ENCODE measurements at places on chromosomes 11 and 22.
A peak's percentile ranks its signal among the peaks of the same experiment; 100 is the strongest.

DNA sequence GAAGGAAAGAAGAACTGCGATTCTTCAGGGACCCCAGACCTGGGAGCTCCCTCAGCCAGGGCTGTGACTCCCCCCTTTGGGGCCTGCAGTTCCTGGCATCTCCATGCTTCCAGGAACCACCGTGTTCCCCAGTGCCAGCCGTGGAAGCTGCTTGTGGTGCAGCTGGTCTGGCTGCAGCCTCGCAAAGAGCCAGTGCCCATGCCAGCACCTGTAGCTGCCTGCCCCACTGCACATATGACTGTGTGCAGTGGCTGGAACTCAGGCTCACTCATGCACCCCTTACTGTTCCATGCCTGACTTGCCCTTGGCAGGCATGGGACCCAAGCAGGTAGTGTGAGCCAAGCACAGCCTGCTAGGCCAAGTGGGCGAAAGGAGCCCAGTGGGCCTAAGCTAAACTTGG is 401.3 kb downstream of the LRRC4C start:
- no peak for DNase-seq

DNA sequence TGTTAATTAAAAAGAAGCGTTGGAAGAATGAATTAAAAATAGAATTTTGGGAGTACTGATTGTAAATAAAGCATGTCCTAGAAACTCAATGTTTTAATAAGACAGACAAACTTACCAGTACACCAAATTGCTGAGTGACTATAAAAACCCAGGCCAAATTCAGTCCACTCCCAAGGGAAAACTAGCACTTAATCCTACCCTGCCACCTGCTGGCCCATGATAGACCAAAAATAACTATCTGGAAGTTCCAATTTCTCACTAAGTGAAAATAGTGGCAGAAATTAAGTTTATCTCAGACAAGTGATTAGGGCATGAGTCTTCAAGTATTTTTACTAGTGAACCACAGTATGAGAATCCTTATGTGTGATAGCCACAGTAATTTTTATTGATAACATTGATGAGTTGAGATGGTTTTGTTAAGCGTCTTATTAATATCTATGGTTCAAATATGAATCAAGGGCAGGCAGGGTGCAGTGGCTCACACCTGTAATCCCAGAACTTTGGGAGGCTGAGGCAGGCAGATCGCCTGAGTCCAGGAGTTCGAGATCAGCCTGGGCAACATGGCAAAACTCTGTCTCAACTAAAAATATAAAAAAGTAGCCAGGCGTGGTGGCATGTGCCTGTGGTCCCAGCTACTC is 9.8 kb upstream of the DDX10 start:
- peak; percentile 49 for DNase-seq

GRCh38 chr11:35058669-35059434 is 80.1 kb upstream of the CD44 start:
- DNase-seq = no peak

GRCh38 chr11:100691896-100692653 is 5.0 kb downstream of the ARHGAP42 start:
- DNase-seq = no peak

GRCh38 chr11:122843281-122844141 is 5.2 kb downstream of the CRTAM start:
- DNase-seq = no peak

DNA sequence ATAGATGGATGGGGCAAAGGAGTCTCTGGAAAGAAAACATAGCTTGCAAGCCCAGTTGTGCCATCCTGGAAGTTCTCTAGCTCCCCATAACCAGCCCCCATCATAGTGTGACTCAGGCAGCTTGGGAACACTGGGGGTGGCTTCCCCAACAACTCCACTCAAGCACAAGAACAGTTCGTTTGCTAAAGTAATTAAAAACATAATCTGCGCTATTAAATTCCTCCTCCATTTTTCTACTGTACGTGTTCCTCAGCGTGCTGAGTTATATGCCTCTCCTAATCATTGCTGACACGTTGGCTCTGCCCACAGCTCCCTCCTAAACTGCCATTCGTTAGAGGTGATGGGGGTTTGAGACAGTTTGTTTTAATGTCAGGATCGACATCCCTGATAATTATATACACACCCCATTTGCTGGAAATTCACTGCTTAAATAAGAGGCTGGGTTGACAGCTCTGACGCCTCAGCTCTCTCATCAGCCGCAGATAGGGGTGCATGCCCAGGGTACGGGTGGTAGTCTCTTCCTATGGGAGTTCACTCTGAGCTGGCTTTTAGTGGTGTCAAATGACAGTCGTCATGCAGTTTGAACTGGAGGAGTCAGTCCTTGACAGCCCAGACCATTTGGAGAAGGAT is 59.5 kb upstream of the SEZ6L start:
- DNase-seq = no peak

- no peak for DNase-seq
Measured at GRCh38 chr11:36343436-36343835, 47.3 kb downstream of the PRR5L start.

GRCh38 chr22:27983361-27983791 is 64.3 kb upstream of the PITPNB start:
- DNase-seq = no peak

GRCh38 chr11:115803073-115803740 is 299.0 kb upstream of the CADM1 start:
- DNase-seq = no peak

DNA sequence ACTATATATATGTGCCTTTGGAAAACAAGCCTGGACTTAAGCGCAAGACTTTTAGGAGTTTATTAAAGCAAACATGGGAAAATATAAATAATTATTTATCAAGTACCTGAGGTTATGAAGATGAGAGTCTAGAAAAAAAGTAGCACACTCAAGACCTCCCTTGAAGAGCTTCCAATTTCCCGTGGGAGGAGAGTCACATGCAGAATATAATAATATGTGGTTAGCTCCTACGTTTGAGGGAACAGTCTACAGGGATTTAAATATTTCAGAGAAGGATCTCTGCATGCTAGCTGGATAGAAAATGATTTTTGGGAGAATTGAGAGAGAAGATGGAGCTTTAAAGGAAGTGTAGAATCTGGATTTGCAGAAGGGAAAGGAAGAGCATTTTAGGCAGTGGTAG is 183.8 kb downstream of the SWAP70 start:
- no peak for DNase-seq

- no peak for DNase-seq
Measured at GRCh38 chr11:107991868-107992414, 16.8 kb upstream of the CUL5 start.

DNA sequence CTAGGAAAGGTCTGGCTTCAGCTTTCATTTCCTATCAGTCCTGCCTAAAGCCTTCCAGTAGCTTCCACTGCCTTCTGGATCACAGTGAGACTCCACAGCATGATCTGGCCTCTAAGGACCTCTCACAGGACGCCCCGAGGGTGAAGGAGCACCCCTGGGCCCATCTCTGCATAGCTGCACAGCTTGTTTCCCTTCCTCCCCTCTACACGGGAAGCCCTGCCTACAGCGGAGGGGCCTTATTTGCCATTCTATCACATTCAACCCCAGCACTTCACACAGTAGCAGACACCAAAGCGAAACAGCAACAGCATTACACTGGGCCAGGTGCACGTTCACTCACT is 162.3 kb upstream of the GRK3 start:
- DNase-seq = no peak

DNA sequence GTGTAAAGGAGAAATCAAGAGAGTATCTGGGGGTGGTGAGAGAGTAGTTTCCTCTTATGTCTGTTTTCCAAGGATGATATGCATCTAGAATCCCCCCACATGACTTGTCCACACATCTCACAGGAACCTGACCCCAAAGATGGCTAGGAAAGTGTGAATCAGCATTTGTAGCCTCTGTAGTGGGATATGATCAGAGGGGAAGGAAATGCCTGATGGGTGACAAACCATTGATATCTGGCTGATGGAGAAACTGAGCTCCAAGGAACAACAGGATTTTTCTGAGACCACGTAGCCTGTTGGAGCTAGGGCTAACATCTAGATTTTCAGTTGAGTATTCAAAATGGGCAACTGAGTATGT is 369.4 kb downstream of the DDX10 start:
- no peak for DNase-seq
